ENCODE measurements at places on chromosomes 5 and 9. TPM values are rescaled to one million over a fixed set of nuclear protein-coding genes. Genes with fewer than 3 reads are reported as not detected.

RANBP17 gene
- 8.0 TPM for total RNA-seq

NR5A1 gene
- total RNA-seq, result not detected

TPRN gene
- total RNA-seq, result 9.5 TPM

WASHC1 gene
- 4.7 TPM for total RNA-seq

PDLIM4 gene
- total RNA-seq, result 171 TPM

IL13 gene
- total RNA-seq, result not detected

CKMT2 gene
- not detected for total RNA-seq

All from mesangial cell (primary cell).